ENCODE measurements at places on chromosomes 11 and 22. TPM values are rescaled to one million over a fixed set of nuclear protein-coding genes. Genes with fewer than 3 reads are reported as not detected.
A peak's percentile ranks its signal among the peaks of the same experiment; 100 is the strongest.

Gene RCOR2
- 10.2 TPM for total RNA-seq

Gene DUSP8
- 5.5 TPM for total RNA-seq

Gene SMC1B
- 0.10 TPM for total RNA-seq

Gene PATE2
- 0.18 TPM for total RNA-seq

Gene OR5A1
- total RNA-seq, result not detected

Gene TNNT3
- 0.41 TPM for total RNA-seq

Gene OR51S1
- total RNA-seq, result not detected

Gene SCGB2A2
- total RNA-seq, result not detected

Gene F2
- total RNA-seq, result 0.64 TPM

Gene GAS2L1
- 68.8 TPM for total RNA-seq

Gene LARGE1
- 2.5 TPM for total RNA-seq

Gene RBM4B
- total RNA-seq, result 33.6 TPM

Gene MISFA
- 5.0 TPM for total RNA-seq

Gene JAML
- total RNA-seq, result 0.39 TPM

Gene APOL5
- total RNA-seq, result not detected

GRCh38 chr11:32044158-32044863 is 46.6 kb upstream of the RCN1 start:
- DNase-seq, result no peak

DNA sequence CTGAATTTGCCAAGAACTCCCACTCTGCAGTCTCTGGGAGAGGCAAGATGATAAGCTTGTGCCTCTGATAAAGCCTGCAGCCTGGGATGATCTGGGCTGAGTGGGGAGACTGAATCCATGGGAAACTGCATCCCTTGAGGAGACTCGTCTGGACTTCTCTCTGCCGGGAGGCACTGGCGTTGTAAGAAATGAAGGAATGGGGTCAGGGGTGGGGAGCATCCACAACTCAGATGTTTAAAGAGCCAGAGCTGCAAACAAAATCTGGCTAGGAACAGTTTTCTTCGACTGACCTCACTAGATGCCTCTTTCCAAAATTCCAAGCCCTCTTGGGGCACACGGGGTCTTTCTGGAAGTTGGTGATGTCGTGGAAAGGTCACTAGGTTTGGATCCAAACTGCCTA is 64.4 kb downstream of the SPON1 start:
- no peak for DNase-seq

DNA sequence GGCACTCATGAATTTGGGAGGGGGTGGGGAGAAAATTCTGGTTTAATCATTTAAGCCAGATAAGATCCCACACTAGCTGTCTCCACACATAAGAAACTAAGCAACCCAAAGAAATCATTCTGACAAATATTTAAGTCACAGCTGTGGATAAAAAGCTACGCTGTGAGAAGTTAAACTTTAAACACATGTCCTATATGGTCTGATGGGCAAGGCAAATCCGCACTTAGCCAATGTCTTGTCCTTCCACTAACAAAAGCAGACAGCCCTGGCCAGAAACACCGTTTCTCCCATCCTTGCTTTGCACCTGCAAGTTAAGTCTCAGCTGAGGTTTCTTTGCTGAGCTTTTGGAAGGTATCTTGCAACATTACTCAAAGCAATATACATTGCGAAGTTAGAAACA is 68.0 kb downstream of the ETS1 start:
- no peak for DNase-seq

- no peak for DNase-seq
Observed at GRCh38 chr22:25514436-25515180, 49.9 kb upstream of the GRK3 start.

GRCh38 chr22:36465232-36466021 is 16.0 kb downstream of the TXN2 start:
- peak; percentile 85 for DNase-seq

- no peak for DNase-seq
Observed at GRCh38 chr11:104369761-104370160, 205.8 kb upstream of the PDGFD start.

- no peak for DNase-seq
Observed at GRCh38 chr22:44714703-44715350, 12.8 kb downstream of the PRR5 start.

DNA sequence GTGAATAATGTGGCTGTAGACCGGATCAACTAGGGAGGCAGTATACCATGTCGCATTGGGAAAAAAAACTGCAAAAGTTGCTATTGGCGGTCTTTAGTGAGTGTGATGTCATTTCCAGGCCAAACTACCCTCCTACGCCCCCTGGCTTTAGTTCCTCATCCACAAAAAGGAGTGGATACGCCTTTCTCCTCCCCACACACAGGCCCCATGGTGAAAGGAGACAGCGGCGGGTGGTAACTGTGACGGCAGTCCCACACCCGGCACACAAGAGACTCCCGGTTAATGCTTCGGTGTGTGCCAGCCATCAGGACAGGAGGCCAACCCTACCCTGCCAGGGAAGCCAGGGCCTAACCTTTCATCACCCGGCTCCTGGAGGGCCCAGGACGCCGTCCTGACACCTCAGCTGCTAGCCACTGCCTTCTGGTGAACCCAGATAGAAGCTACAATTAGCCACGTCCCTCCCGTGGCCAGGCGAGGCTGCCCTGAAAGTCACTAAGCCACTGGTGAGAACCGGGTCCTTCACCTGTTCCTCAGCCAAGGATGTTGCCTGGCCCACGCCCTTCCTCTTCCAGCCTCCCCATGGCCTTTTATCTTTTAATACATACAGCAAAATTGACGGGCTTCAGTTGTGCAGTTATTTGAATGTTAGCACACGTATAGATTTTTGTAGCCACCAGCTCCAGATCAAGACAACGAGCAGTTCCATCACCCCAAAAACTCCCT is 10.8 kb downstream of the TP53I11 start:
- DNase-seq, result no peak

GRCh38 chr11:117610901-117611300 is 186.1 kb downstream of the DSCAML1 start:
- no peak for DNase-seq

GRCh38 chr11:43234881-43235280 is 76.9 kb upstream of the API5 start:
- DNase-seq, result no peak

GRCh38 chr22:26404851-26405421 is 24.1 kb upstream of the ASPHD2 start:
- no peak for DNase-seq

GRCh38 chr11:83706566-83706965 is 420.4 kb upstream of the CCDC90B start:
- no peak for DNase-seq

DNA sequence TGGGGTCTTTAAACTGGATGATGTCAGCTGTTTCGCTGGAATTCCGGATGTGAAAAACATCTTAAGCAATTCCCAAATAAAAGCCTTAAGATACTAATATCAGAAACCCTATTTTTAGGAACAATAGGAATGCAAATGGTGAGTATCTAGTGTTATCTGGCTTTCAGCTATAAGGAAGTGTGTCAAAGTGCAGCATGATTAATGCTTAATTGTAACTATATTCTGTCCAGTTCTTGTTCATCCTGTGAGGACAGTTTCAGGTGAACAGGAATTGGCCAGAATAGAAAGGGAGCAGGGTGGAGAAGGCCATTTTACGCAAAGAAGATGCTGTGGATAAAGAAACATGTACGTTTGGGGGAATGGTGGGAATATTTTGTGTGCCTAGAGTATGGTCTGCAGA is 108.2 kb downstream of the RASSF10 start:
- no peak for DNase-seq

GRCh38 chr11:34680206-34680605 is 59.3 kb downstream of the EHF start:
- DNase-seq, result no peak

DNA sequence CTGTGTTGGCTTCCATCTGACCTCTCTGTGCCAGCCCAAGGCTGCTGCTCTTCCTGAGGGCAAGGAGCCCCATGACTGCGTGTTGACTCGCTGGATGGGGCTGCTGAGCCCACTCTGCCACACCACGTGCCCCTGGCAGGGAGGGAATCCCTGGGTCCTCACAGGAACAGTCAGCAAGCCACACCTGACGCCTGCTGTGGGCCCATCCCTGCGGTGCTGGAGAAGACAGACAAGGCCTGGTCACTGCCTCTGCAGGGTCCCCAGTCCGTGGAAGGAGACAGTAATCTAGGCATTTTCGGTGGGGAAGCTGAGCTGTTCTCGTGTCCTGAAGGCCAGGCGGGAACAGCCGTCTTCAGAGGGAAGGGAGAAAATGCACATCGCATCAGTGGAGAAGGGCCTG is 10.6 kb upstream of the PPP6R3 start:
- DNase-seq, result no peak

- no peak for DNase-seq
Observed at GRCh38 chr22:49129736-49130135, 697.9 kb downstream of the BRD1 start.

GRCh38 chr11:60389279-60389910 is 6.9 kb upstream of the MS4A14 start:
- DNase-seq, result no peak

DNA sequence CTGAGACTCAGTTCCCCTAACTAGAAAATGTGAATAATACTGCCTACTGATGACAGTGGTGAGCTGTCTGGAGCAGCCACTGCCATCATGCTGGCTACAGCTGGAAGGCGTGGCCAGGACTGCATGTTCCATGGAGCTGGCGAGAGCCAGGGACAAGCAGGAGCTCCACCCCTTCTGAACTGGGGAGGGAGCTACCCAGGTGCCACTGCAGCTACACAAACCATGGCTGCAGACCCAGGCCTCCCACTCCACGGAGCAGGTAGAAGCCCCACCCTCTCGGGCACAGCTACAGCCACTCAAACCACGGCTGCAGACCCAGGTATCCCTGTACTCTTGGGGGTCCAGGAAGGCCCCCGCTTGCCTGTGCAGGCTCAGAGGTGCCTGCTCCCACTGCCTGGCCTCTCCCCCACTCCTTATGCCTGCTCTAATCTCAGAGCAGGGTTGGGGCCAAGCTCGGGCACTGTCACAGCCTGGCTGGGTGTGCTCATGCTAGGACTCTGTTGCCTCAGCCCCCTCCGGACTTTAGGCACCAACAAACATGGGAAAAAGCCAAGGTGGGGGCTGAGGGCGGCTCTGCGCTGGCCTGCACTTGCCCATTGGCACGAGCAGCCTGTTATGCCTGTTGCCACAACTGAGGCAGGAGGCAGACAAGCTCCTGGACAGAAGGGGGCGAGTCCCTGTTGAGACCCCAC is 51.7 kb downstream of the RAB30 start:
- no peak for DNase-seq

DNA sequence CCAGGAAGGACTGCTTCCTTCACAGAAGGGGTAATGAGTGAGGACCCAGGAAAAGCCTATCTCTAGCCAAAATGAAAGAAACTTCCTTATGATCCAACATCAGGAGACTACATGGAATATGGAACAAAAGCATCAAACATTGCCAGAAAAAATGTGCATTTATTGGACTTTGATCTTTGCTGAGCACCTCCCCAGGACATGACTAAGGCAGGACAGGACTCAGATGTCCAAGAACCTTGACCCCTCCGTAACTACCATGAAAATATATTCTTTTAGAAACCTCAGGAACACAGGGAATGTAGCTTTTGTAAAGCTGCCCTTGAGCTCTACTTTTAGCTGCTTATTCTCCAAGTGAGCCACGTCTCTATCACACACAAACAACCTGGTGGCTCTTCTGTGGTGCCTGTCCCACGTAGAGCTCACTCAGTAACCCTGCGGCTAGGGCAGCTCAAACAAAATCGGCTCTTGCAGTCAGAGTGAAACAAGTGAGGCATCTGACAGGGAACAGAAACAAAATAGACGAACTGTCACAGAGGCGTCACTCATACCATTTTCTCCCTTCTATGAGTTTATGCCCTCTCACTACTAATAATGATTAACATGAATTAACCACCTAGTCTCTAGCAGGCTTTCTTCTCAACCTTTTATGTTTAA is 471.5 kb upstream of the API5 start:
- DNase-seq, result no peak

DNA sequence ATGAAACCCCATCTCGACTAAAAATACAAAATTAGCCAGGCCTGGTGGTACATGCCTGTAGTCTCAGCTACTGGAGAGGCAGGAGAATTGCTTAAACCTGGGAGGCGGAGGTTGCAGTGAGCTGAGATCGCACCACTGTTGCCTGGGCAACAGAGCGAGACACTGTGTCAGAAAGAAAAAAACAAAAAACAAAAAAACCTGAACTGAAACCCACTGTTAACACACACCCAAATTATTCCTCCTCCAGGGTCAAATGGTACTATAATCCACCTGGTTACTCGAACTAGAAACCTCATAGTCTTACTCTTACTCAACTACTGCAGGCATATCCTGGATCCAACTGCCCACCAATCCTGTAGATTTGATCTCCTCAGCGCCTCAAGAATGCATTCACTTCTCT is 35.5 kb downstream of the USP28 start:
- no peak for DNase-seq

GRCh38 chr11:119181677-119182412 is 3.4 kb upstream of the NHERF4 start:
- DNase-seq, result no peak

- DNase-seq, result peak; percentile 41
Observed at GRCh38 chr11:87097582-87097981, 59.8 kb downstream of the TMEM135 start.

Data from Panc1 (cell line).